AG08396 (cell line): ENCODE measurements at places on chromosomes 2 and 18.

DNA sequence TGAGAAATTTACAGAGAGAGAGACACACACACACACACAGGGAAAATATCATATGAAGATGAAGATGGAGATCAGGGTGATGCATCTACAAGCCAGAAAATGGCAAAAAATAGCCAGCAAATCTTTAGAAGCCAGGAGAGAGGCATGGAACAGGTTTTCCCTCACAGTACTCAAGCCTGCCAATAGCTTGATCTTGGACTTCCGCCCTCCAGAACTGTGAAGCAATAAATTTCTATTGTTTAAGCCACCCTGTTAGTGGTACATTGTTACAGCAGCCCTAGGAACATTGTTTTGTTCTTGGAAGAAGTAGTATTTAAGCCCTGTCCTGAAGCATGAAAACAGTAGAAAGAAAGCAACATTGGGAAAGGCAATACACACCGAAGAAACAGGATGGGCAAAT is 292.0 kb upstream of the LRP1B start:
- DNase-seq: no peak

DNA sequence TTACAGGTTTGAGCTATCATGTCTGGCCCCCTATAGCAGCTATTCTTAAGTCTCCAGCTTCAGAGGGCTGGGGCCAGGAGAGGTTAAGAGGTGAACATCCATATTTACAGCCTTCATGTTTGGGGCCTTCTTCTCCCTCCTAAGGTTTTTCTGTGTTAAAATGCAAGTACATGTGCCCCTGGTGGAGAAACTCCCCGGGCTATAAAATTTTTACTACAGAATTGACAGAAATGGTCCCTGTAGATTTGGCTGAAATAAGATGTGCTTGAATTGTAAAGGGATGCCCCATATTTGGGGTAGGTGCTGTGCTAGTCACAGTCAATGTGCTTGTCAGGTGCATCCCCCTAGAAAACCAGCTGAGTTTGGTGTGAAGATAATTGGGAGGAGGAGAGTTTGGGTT is 263.3 kb upstream of the CXCR4 start:
- no peak for DNase-seq

GRCh38 chr2:239671916-239672849 is 271.4 kb upstream of the HDAC4 start:
- no peak for DNase-seq

DNA sequence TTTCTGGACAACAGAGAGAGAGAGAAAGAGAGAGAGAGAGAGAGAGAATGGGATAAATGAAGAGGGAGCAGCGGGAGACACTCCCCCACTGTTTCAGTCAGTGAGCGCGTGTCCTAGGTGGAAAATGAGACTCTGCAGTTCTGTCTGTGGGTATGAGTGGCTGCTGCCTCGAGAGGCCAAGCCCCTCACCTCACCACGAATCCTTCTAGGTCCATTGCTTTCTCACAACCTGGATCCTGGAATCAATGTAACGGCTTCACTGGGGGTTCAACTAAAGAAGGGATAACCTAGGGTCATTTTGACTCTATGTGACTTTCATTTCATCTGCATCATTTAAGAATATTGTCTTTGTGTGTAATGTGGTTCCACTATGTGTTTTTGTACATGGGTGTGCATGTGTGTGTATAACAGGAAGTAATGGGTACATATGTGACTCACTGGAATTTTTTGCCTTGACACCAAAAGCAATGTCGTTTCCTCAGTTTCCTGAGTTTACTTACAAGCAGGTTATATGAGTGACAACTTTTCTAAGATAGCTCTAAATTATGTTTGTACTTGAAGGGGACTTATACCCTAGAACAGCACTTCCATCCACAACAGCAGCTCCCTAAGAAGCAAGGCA is 221.4 kb upstream of the TRIB2 start:
- DNase-seq: no peak

DNA sequence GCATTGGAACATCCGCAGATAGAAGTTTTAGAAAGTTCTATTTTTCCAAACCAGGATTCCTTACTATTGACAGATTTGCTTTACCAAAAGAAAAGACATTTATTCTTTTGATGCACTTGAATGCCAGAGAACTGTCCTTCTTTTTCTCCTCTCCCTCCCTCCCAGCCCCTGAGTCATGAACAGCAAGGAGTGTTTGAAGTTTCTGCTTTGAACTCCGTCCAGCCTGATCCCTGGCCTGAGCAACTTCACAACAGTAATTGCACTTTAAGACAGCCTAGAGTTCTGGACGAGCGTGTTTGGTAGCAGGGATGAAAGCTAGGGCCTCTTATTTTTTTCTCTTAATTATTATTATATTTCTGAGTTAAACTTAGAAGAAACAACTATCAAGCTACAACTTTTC is 33.6 kb downstream of the APCDD1 start:
- DNase-seq: peak; percentile 29

GRCh38 chr2:193907561-193907960 is 1712.8 kb upstream of the TMEFF2 start:
- no peak for DNase-seq

DNA sequence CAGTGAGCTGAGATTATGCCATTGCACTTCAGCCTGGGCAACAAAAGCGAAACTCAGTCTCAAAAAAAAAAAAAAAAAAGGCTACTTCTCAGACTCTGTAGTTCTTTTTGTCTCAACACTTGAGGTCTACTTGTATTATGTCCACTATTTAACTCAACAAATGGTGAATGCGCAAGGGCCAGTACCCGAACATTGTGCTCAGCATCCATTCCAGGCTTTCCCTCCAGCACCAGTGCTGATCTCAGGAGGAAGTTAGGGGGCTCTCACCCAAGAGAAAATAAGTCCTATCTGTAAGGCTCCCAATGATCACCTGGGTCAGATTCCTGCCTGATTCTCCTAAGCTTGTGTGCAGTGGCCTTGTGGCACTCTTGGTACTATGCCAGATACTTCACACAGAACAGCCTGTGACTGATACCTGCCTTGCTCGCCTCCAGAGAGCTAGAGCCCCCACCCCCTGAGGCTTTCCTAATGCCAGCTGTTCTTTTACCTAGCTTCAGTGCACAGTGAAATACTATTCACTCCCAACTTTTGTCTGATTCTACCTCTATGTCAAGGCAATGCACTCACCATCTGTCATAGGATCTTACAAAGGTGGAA is 74.9 kb downstream of the INO80D start:
- DNase-seq: no peak

- DNase-seq: no peak
Measured at GRCh38 chr18:46732201-46732600, 24.7 kb downstream of the ST8SIA5 start.

GRCh38 chr2:174688079-174688478 is 76.2 kb downstream of the CHRNA1 start:
- DNase-seq: peak; percentile 20

- no peak for DNase-seq
Measured at GRCh38 chr2:190255676-190256075, 64.0 kb downstream of the HIBCH start.

- no peak for DNase-seq
Measured at GRCh38 chr2:85340034-85340892, 12.5 kb upstream of the TGOLN2 start.

GRCh38 chr2:58039170-58039611 is 7.4 kb upstream of the VRK2 start:
- DNase-seq: no peak

GRCh38 chr2:184936761-184937160 is 338.4 kb downstream of the ZNF804A start:
- DNase-seq: no peak

GRCh38 chr18:44047585-44047984 is 633.1 kb upstream of the SETBP1 start:
- DNase-seq: no peak

DNA sequence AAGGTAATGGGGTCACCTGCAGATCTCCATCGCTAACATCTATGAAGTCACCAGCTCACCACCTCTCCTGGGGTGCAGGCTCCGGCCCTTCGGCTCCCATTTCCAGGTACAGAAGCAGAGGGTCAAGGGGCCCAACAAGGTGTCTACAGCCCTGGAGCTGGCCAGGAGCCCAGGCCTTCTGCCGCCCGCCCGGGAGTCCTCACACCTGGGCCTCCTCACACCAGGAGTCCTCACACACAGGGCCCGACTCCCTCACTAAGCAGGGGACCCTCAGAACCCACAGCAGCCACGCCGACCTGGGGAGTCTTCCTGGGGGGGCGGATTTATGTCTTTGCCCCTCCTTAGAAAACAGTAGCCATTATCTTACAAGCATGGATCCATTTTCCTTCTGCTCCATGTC is 43.4 kb upstream of the TPO start:
- DNase-seq: no peak

- no peak for DNase-seq
Measured at GRCh38 chr2:176986487-176986886, 226.1 kb upstream of the HNRNPA3 start.
